ENCODE measurements at places on chromosomes 13 and 19.

- no peak for DNase-seq
Measured at GRCh38 chr19:30492586-30493270, 120.5 kb downstream of the ZNF536 start.

GRCh38 chr19:17468302-17469091 is 1.8 kb upstream of the SLC27A1 start:
- no peak for DNase-seq

GRCh38 chr13:113897161-113897560 is 33.3 kb upstream of the GAS6 start:
- no peak for DNase-seq

DNA sequence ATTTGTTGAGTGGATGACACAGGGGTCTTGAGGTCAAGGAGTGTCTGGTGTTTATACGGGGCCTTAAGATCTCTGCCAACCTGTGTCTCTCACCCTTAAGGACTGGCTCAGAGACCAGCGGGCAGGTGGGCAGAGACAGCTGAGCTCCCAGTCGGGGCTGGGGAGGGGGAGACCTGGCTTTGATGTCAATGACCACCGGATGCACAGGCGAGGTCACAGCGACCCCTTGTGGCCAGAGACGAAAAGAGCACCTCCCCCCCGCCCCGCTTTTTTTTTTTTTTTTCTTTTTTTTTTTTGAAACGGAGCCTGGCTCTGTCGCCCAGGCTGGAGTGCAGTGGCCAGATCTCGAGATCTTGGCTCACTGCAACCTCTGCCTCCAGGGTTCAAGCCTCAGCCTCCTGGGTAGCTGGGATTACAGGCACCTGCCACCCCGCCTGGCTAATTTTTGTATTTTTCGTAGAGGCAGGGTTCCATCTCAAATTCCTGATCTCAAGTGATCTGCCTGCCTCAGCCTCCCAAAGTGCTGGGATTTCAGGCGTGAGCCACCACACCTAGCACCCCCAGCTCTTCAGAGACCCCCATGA is 12.1 kb upstream of the KLK14 start:
- no peak for DNase-seq

GRCh38 chr19:29702161-29702962 is 12.7 kb downstream of the C19orf12 start:
- DNase-seq, result no peak

DNA sequence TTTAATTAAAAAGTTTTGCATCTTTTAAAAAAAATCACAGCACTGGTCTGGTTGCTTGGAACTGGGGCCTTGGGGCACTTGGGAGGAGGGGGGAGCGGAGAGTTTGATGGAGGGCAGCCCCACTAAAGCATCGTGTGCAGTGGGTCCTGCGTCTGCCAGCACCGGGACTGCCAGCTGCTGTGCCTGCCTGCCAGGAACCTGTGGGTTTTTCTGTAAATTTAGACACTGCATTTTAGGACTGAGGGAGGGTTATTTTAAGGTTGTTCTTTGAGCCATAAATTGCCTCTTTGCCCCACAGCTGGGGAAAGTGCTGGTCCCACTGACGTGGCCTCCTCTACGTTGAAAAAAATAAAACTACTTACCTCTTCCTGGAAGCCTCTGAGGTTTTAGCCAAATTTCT is 2.9 kb downstream of the KLF2 start:
- no peak for DNase-seq

DNA sequence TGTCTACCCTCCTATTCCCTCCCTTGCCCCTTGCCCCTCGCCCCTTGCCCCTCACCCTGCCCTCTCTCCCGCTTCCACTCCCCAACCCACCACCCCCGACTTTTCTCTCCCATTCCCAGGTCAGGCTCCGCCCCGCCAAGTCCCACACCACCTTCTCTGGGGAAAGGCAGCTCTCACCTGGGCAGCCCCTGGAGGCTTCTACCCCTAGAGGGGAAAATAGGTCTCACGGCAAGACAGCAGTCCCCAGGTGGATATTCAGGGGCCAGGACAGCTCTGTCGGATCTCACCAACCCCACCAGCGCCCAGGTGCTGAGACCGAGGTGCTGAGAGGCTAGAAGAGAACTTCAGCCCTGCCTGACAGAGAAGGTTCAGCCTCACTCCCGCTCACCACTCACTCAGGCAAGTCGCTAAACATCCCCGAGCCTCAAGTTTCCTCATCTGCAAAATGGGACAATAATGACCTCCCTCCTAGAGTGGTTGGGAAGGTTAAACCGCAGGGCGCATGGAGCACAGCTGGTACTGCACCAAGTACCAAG is 1.4 kb upstream of the ERFL start:
- no peak for DNase-seq

Data from stimulated activated CD4-positive, alpha-beta T cell treated with anti-CD3 and anti-CD28 coated beads, Interleukin-1b, Interleukin-23, amount 100 ng/mL, for 1 hour (primary cell).